ENCODE measurements at places on chromosomes 12 and 14.

DNA sequence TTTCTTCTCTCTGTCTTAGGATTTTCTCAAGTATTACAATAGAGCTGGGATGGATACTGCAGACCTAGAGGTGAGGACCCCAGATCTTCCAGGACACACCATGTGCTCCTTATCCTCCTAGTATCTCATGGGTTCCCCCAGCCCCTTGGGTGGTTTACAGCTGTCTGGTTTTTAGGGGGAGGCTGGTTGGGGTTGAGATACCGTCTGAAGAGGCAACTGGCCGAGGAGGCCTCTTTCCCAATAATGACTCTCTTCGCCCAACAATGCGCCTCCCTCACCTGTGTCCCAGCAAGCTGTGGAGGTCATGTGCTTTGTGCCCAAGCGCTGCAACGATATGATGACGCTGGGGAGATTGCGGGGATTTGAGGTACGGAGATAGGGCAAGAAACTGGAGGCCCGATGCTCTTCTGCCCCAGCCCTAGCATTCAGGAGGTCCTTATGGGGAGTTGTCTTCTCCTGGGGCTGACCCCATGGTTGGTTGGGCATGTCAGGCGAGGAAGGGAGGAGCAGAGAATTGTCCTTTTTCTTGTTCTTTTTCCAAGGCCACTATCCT, 3.8 kb downstream of the ARHGEF25 start:
- DNase-seq: no peak

DNA sequence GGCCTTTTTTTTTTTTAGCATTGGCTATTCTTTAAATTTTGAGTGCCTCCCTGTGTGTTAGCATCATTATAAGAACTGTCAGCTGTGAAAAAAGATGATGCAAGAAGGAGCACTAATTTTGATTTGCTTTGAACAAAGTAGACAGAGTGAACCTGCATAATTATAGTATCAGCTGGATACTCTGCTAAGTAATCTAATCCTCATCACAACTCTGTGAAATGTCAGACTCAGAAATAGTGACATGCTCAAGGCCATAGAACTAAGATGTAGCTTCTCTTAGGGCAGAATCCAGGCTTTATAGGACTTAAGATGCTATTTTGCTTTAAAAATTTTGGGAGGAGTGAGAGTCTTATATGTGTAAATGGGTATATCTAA, 31.9 kb downstream of the FBXO34 start:
- no peak for DNase-seq

- DNase-seq: no peak
Measured at GRCh38 chr12:20259786-20260185, 108.6 kb upstream of the PDE3A start.

- DNase-seq: no peak
Measured at GRCh38 chr12:10368206-10369171, 21.4 kb downstream of the KLRK1 start.

DNA sequence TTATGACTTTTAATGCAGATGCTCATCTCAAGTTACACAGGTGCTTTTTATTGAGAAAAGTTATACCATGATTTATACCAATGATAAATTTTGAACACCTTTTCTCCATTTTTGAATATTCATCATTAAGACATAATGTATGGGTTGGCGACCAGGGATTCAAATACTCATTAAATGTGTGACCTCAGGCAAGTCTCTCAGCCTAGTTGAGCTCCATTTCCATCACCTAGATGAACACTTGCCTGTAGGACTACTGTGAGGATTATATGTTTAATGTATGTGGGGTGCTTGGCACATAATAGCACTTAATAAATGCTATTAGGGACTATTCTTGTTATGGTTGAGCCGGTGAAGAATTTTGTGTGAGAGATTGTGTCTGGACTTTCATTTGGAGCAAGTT, 228.6 kb downstream of the CHST11 start:
- no peak for DNase-seq

GRCh38 chr12:129185855-129186254, 332.6 kb downstream of the GLT1D1 start:
- no peak for DNase-seq

GRCh38 chr12:121786440-121786825, 7.1 kb downstream of the RHOF start:
- DNase-seq: no peak

GRCh38 chr12:90978117-90978770, 23.3 kb upstream of the CCER1 start:
- DNase-seq: no peak

DNA sequence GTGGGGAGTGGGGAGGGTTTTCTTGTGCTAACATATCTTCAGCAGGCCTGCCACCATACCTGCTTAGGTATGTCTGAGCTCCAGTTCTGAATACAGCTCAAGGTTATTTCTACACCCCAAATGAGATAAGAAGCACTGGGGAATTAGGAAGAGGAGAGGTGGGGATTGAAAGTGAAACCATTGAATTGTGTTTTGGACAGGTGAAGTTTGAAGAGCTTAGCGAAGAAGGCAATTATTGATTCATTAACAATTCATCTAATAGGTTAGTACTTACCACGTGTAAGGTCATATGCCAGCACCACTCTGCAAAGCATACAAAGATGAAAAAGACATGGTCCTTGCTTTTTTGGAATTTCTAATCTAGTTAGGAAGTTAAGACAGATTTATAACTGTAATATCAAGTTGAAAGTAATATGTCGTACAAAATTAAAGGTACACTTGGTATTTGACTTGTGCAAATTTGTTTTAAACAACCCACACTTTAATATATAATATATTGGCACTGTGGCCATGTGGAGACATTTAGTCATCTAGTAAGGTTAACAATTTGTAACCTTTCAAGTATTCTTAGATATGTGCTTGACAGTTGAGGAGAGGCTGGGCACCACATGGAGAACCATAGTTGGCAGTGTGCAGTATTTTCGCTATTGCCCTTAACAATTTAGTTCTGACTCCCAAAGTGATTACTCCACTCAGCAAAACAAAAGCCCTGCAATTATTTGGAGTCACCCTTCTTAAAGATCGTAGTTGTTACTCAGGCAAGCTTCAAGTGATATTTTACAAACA, 3.6 kb downstream of the SMCO3 start:
- DNase-seq: no peak

DNA sequence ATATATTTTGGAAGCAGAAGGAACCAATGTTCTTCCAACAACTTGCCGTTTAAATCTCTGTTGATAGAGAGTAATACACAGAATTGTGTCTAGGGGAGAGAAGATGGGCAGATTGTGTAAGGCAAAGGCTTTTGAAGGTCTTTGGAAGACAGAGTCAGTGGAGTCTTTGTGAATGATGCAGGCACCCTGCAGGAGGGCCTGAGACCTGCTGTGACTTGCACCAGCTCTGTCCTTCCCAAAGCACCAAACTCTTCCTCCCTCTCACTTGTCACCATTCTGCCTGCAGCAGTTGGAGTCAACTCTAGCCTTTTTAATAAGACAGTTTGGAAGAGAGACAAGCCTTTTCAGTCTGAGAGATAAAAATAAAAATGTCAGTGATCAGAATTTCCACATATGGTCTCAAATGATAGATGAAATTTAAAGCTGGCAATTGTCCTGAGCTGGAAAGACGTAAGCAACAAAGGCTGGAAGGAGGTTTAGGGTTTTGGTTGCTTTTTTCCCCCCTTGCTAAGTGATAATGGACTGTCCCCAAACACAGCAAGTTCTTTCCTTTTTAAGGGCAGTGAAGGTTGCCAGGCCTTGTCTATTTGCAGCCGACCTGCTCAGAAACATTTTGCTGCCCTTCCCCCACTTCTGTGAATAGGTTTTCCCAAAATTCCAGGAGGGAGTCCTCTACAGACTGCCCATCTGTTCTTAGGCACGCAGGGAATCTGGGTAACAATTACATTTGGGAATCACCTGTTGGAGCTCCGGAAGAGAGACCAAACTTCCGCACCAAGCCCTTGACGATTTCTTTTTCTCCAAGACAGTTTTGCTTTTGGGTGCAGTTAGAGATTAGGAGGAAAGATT, 103.0 kb upstream of the NTF3 start:
- no peak for DNase-seq

DNA sequence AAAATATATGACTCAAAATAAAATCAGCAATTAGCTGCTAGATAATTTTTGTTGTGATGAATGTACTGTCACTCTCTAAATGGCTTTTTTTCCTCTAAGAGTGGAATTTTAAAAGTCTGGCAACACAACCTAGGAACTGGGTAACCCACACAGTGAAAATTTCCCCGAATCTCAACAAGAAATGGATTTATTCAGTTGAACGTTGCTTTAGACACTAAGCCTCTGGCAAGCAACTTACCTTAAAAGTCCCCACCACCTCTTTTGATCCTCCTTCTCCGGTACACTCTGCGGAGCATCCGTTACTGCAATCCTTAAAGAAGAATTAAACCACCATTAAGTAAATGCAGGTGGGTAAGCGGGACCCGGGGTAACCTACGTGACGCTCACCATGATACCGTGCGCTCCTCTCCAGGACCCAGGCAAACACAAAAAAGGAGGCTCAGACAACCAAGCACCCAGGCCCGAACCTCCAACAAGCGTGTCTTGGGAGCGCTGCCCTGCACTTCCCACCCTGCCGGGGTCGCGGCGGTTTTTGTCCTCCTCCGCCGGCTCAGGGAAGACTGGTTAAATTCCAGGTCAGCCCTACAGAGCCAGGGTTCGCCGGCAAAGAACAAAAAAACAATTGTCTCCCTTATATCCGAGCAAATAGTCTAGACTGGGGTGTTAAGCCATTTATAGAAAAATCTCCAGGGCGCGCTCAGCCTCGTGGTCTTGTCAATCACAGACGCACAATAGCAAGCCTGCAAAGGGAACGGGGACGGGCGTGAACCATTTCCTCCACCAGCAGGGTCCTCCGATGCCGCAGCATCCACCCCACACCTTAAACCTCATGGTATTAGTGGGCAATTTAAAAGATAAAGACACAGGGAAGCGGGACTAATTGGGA, 47.1 kb downstream of the BCAT1 start:
- no peak for DNase-seq

DNA sequence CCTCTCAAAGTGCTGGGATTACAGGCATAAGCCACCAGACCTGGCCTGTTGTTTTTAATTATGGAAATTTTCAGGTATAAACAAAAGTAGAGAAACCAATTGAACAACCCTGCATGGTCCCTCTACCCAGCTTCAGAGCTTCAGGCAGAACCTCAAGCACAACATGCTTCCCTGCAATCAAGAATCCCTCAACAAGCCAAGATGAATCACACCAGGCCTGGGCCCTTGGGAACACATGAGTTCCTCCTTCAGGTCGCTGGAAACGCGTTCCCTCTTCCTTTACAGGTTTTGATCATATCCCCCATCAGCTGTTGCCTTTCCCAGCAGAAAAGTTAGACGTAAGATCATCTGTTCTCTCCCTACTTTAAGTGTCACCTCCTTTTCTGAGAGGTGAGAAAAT, 20.5 kb upstream of the CORO1C start:
- no peak for DNase-seq

DNA sequence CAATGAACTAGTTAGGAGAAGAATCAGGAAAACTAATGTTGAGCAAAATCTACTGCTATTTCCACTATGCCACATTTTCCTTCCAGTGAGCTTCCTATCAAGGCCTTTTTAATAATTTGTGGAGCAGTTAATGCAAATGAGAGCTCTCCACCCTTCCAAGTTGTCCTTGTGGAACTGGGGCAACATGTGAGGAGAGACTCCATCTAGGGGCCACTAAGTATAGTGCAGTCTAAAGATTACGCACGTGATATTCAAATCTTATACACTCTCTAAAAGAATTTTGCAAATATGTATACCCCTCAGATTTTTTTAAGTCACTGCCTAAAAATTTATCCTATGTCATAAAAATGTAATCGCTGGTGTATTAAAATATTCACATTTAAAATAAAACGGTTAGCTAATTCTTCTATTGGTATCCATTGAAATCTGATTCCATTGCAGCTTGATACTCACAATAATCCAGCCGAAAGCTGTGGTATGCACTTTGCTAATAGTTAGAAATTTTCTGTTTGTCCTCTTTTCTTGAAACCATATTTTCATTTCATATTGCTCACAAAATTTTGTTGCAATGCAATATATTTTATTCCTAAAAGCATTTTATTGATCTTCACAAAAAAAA, 100.1 kb downstream of the PAH start:
- no peak for DNase-seq

DNA sequence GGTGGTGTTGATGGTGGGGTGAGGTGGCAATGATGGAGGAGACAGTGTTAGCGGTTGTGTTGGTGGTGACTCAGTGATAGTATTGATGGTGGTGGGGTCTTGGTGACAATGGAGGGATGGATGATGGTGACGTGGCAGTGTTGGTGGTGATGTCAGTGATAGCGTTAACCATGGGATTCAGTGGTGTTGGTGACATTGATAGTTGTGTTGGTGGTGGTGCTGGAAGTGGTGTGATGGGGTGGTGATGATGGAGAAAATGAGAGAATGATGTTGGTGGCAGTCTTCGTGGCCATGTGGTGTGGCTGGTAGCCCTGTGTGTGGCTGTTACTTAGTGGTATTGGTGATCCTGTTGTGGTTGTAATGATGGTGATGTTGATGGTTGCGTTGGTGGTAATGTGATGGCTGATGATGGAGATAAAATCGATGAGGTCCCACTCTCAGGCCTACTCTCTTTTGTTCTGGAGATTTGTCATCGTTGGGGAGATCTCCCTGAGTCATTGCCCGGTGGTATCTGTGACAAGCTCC, 2.6 kb downstream of the DTX1 start:
- DNase-seq: no peak

- DNase-seq: no peak
Measured at GRCh38 chr12:29625359-29625953, 128.0 kb upstream of the OVCH1 start.

GRCh38 chr12:71312768-71313403, 126.7 kb upstream of the LGR5 start:
- DNase-seq: no peak

DNA sequence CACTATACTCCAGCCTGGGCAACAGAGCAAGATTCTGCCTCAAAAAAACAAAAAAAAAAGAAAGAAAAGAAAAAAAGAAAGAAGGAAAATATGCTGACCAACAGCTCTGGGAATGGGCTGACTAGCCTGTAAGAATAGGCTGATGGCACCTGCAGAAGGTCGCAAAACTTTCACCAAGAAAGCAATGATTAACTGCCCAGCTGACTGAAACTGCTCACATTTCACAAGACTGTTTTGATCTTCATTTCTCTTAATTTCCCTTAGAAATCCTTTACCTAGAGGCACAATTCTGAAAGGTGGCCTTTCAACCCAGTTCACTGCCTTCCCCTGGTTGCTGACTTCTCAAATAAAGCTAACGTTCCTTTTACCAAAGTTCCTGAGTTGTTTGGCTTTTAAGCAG, 12.4 kb downstream of the BEST3 start:
- DNase-seq: no peak

DNA sequence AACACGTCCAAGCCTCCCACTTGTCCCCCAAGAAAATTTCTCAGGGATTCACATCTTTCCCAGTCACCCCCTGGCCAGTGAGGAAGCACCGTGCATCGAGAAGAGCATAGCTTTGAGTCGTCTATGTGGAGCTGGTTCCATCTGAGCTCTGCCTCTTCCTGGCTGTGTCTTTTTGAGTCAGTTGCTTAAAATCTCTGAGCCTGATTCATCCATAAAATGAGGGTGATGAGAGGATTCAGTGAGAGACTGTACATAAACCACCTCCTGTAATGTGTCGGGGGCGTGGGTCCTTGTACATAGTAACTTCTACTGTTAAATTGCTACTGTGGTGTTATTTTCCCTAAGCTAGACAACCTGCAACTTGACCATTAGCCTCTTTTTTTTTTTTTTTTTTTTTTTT, 13.8 kb downstream of the CD9 start:
- DNase-seq: no peak

All from NCI-H187 treated with DMSO at 0.1 percent for 48 hours (cell line).